ENCODE measurements at places on chromosomes 5 and 9.

DNA sequence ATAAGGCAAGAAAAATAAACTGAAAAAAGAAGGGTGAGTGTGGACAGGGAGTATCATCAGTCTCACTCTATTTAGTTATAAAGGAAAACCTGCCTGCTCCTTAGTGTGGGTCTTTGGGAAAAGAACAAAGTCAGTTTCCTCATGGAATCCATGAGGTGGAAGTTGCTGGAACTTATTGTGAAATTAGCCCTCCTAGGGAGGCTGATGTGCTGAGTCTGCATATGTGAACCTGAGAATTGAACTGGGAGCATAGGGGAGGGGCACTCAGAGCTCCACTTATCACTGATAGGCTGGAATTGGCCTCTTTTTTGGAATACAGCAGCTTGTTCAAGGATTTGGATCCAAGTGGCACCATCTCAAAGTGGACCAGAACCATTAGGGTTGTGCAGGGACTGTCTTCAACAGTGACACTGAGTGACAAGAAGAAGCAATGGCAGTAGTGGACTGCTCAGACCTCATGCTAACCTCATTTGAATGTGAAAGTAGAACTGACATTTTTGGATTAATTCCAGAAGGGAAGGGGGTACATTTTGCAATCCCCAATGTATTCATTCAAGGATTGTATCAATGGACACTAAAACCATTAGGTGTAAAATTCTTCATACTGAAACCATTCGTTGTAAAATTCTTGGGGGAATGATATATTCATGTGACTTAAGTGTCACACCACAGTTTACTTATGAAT is 103.6 kb upstream of the KLF9 start:
- H3K4me1 ChIP-seq, result no peaks in the 10 kb centered on the region
- no peak overlapping the region for H3K4me3 ChIP-seq
- no peaks in the 10 kb centered on the region for H3K27me3 ChIP-seq

GRCh38 chr5:4208537-4208936 is 612.9 kb downstream of the IRX1 start:
- DNase-seq, result no peak
- H3K27ac ChIP-seq, result no peak overlapping the region
- no peaks in the 10 kb centered on the region for H3K27me3 ChIP-seq
- H3K4me3 ChIP-seq, result no peak overlapping the region
- H3K4me1 ChIP-seq, result no peaks in the 10 kb centered on the region
- no peaks in the 10 kb centered on the region for H3K36me3 ChIP-seq

- H3K4me1 ChIP-seq, result no peaks in the 10 kb centered on the region
- DNase-seq, result no peak
- H3K27ac ChIP-seq, result no peak overlapping the region
- H3K36me3 ChIP-seq, result no peaks in the 10 kb centered on the region
- no peak overlapping the region for H3K4me3 ChIP-seq
- H3K27me3 ChIP-seq, result no peaks in the 10 kb centered on the region
These were observed 126.1 kb upstream of the POC5 start for GRCh38 chr5:75843319-75843718.

- H3K27ac ChIP-seq, result no peak overlapping the region
- no peak for DNase-seq
- H3K36me3 ChIP-seq, result no peaks in the 10 kb centered on the region
- no peaks in the 10 kb centered on the region for H3K27me3 ChIP-seq
- no peak overlapping the region for H3K4me3 ChIP-seq
These were observed 22.2 kb downstream of the PIK3R1 start for GRCh38 chr5:68237715-68238114.

GRCh38 chr9:129262261-129262660 is 84.2 kb upstream of the IER5L start:
- H3K4me3 ChIP-seq, result no peak overlapping the region
- peak overlapping the region; percentile 11 for H3K27ac ChIP-seq
- no peaks in the 10 kb centered on the region for H3K36me3 ChIP-seq

DNA sequence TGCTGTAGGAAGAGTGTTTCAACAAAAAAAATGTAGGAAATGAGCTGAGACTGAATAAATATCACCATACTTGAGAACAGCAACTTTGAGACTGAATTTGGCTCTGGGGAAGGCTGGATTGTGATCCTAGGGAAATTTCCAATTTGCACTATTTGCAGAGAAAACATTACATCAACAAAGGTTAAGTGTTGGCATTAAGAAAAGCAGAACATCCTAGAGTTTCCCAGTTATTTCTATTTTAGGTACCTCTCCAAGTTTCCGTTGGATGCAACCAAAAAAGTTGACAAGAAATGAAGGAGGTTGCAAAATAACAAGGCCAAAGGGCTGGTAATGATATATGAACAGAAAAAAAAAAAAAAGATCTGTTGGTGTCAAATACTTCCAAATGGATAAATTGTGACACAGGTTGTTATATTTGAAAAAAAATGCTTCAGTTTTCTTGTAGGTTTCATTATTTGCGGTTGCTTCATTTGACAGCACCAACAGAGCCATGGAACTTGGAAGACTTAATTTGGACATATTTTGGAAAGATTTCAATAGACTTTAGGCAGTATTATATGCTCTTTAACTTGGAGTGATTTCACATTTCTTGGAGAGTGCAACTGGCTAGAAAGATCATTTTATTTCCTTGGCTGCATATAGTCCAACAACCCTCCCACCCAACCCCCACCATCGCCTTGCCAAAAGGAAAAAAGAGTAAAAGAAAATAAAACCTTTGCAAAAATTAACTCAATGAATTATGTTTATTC is 230.8 kb downstream of the ZNF608 start:
- DNase-seq, result no peak
- H3K27ac ChIP-seq, result no peak overlapping the region
- no peaks in the 10 kb centered on the region for H3K36me3 ChIP-seq
- H3K27me3 ChIP-seq, result no peaks in the 10 kb centered on the region
- peaks cover 22% of the 10 kb centered on the region for H3K4me1 ChIP-seq

- no peaks in the 10 kb centered on the region for H3K36me3 ChIP-seq
- DNase-seq, result peak; percentile 23
- H3K4me3 ChIP-seq, result peak overlapping the region; percentile 37
- H3K4me1 ChIP-seq, result no peaks in the 10 kb centered on the region
- H3K27ac ChIP-seq, result no peak overlapping the region
- H3K27me3 ChIP-seq, result peaks cover 12% of the 10 kb centered on the region
These were observed 41.8 kb upstream of the KDM4C start for GRCh38 chr9:6715755-6716643.

Data from tibial artery (tissue), 4 donors.